ENCODE measurements at places on chromosomes 12 and 14.

DNA sequence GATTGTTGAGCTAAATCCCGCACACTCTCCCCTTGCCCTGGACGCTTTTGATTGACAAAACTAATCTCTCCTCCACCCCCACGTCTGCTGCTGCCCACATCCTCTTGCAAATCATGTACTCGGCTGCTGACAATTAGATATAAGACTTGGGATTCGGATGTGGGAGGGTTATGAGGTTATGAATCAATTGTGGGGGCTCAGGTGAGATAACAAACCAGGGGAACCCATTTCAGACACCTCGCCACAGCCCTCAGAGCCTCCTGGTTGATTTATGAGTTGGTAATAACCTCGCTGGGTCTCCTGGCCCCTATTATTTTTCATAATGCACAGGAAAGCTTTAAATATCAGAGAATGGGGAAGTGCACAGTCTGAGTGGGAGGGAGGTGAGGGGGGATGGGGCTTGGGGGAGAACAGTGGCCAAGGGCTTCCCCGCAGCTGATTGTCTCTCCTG lies 449.9 kb downstream of the DPF3 start:
- DNase-seq = peak; percentile 45

DNA sequence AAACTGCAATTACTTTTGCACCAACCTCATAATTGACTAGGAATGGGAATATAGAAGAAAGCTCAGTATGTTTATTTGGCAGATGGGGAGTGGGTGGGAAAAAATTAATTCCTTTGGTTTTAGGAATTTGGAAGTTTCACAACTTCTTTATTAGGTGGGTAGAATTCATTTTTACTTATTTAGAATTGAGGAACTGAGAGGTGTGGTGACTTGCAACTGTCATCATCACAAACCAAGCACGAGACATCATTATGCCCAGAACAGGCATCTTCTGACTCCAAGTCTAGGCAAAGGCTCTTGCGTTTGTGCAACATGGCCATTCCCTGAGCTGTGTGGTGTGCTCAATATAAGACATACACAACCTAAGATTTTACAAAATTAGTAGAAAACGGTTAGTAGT lies 380.0 kb downstream of the ATP23 start:
- no peak for DNase-seq

DNA sequence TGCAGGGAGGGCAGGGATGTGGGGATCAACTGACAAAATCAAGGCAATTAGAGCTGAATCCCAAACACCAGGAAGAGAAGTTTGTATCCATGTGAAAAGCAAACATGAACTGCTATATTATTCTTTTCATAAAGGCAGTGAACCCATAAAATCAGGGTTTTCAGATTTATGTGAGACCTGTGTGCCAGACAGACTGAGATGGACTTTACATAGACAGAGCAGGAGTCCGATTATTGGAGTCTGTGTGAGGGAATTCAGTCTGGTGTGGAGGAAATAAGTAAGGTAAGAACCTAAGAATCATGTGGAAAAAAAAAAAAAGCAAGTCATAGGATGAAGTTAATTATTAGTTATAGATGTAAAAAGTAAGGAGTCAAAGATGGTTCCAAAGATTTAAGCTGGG lies 45.1 kb upstream of the SYCP3 start:
- DNase-seq = no peak

DNA sequence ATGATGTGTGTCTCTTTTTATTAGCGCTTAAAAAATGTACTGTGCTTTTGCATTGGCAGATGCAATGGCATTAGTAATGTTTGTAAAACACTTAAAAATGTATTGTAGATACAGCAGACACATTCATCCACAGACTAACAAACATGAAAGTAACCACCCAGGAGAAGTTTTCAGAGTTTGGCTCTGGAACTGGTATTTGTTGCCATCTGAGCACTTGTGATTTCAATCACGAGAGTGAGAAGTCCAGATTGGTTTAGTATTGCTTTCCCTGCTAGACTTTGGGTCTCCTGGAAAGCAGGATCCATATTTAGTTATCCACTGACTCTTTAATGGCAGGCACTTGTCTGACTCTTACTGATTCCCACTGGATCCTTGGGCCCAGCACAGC lies 13.2 kb downstream of the RASSF8 start:
- no peak for DNase-seq

- no peak for DNase-seq
Measured at GRCh38 chr12:131112700-131113290, 159.1 kb downstream of the ADGRD1 start.

DNA sequence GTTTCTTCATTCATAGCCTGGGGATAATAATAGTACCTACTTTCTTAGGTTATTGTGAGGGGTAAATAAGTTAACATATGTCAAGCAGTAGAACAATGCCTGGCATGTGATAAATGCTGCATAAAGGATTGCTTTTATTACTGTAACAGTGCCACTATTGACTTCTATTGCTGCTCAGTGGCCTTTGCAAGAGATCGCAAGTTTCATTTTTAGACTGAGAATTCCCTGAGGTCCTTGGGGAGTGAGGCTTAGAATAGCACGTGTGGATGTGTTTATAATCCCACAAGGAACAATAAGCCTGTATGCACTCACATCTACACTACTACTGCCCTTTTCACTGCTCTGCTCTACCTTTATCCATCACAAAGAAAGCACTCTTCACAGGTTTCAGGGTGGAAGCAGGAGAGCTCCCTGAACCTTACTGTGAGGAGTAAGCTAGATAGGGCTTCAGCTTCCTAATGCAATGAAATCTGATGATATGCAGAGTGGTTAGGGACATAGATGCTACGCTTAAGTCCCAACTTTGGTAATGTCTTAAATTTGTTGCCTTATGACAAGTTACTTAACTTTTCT lies 302.6 kb downstream of the SNAPC1 start:
- DNase-seq = no peak

All from GM10248 (cell line).